ENCODE measurements at places on chromosomes 12 and 14. TPM values are rescaled to one million over a fixed set of nuclear protein-coding genes. Genes with fewer than 3 reads are reported as not detected.

OR6C75 gene
- not detected for total RNA-seq

SERPINA3 gene
- 7,311 TPM for total RNA-seq

- DNase-seq = no peak
Observed at GRCh38 chr14:92603309-92604242, 90.0 kb downstream of the RIN3 start.

ZFP36L1 gene
- total RNA-seq = 236 TPM

- no peak for DNase-seq
Observed at GRCh38 chr12:101838628-101839323, 8.0 kb upstream of the GNPTAB start.

GPR65 gene
- total RNA-seq = 0.78 TPM

CCDC175 gene
- not detected for total RNA-seq

DNA sequence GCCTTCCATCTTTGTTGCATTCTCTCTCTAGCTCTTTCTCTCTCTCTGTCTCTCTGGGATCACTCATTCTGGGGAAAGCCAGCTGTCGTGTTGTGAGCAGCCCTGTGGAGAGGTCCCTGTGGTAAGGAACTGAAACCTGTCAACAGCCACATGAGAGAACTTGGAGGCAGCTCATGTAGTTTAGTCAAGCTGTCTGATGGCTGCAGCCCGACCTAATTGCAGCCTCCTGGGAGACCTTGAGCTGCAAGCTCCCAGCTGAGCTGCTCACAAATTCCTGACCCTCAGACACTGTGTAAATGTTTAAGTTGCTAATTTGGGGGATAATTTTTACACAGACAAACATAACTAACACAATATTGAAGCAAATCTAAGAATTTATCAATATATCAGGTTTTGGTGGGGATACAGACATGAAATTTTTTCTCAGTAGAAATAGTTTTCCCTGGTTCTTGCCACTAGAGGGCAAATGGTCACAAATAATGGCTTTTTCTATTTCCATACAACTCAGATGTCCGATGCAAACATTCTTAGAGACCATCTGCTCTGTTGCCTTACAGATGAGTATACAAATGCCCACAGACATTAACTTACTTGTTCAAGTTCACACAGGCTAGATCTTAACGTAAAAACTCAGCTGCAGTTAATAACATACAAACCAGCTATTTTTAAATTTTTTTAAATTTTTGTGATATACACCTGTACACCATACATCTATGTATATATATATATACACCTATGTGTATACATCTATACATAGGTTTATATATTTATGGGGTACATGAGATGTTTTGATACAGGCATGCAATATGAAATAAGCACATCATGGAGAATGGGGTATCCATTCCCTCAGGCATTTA is 15.5 kb upstream of the KRR1 start:
- DNase-seq = no peak

FBXO21 gene
- total RNA-seq = 19.2 TPM

HOXC9 gene
- total RNA-seq = not detected

- no peak for DNase-seq
Observed at GRCh38 chr14:100423317-100424010, 100.3 kb downstream of the SLC25A47 start.

LRTM2 gene
- total RNA-seq = not detected

NINJ2 gene
- total RNA-seq = 16.1 TPM

DNA sequence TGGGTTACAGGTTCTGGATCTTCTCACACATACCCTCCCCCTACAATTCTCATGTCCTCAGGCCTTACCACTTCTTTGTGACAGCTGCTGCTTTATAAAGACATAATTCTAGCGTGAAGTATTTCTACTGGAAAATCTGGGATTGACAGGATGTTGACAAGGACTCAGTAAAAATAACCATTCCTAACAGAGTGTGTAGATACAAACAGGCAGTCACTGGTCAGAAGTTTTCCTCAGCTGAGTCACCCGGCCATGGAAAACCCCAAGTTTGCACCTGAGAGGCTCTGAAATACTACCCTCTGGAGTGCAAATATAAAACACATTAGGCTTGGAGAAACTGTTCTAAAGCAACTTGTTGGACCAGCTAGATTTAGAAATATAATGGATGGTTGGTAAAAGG is 54.4 kb downstream of the SPPL3 start:
- DNase-seq = no peak

DNA sequence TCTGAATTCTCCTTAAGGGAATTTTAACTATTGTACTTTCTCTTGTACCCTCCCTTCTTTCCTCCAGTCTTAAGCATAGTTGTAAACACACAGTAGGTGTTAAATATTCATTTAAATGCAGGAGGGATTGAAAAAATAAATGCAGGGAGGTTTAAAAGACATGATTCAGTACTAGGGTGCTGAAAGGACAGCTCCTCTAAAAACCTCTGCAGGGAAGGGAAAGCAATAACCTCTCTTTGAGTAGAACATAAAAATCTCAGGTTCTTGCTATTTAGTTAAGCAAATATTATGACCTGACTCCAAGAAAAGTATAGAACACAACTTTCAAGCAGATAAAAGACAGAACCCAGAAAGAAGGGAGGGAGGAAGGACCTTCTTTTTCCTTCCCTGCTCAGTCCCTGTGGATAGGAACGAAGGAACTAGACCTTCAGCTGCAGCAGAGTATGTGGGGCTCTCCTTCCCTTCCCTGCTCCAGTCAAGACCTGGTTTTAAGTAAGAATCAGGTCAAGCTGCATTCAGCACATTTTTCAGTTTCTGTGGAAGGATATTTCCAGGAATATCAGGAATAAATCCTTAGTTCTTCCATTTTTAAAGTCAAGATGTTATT is 4.7 kb downstream of the MAP3K9 start:
- no peak for DNase-seq

DNA sequence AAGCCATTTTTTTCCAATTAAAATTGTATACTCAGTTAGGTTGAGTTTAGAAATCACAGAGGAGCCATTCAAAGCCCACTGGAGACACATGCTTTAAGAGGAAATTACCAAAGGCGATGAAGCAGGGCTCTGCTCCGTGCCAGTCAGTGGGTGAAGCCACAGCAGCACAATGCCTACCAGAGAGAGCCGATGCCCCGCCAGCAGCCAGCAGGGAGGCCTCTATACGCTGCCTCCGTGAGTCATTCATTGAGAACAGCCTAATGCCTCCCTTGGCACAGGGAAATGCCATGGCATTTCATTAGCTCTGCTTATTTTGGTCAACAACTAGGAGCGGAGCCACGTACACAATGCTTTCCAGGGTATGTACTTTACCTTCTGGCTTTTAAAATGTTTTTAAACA is 197.8 kb upstream of the FRMD6 start:
- DNase-seq = no peak

DNA sequence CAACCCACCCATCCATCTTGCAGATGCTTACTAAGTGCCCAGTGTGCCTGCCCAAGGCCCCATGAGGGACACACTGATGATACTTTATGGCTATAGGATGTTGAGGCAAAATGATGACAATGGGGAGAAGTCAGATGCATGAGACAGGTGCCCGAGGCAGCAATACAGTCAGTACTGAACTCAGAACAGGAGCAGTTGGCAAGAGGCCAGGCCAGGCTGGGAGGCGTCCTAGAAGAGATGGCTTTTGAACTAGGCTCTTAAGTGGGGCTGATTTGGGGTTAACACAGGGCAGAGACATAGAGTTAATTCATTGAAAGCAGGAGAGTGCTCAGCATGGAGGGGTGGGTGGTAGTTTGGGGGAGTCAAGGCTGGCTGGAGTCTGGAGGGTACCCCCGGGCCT is 15.6 kb downstream of the PLBD2 start:
- no peak for DNase-seq

TCL1B gene
- total RNA-seq = not detected

BEGAIN gene
- 0.70 TPM for total RNA-seq

- DNase-seq = no peak
Observed at GRCh38 chr12:2796187-2796666, 1.5 kb downstream of the FKBP4 start.

GRCh38 chr12:70186436-70186835 is 56.8 kb upstream of the CNOT2 start:
- no peak for DNase-seq

SPIC gene
- 1.4 TPM for total RNA-seq

GRCh38 chr14:59376686-59377085 is 88.5 kb downstream of the GPR135 start:
- no peak for DNase-seq

DNA sequence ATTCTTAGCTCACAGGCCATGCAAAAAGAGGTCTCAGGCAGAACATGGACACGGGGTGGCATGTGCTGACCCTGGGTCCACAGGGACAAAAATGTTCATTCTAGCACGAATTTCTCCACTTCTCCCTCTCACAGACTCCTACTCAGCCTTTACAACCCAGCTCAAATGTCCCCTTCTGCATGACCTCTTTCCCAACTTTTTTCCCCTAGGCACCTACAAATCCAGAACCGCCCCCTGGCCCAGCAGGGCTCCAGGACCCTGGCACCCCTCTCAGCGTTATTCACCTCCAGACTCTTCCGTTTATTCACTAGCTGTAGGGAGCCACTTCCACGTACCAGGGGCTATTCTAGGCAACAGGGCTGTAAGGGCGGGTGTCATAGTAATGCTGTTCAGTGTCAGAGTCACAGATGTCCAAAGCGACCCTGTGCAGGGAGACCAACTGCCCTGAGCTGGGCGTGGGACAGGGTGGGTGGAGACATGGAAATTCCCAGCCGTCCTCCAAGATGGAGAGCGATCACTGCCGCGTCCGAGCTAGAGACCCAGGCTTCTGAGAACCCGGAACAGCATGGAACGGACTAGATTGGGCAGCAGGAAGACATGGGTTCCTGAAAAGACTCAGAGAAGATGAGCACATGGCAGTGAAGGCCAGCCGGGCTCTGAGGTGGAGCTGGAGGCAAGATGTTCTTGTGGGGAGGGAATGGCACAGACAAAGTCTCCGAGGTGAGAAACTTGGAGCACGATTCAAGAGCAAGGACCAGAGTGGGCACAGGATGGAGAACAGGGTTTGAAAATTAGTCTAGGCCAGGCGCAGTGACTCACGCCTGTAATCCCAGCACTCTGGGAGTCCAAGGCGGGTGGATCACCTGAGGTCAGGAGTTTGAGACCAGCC is 274.9 kb upstream of the RTL1 start:
- DNase-seq = no peak

GRCh38 chr12:3311027-3311402 is 180.0 kb upstream of the PRMT8 start:
- no peak for DNase-seq

GRCh38 chr12:111359231-111359913 is 9.5 kb downstream of the PHETA1 start:
- no peak for DNase-seq

PSMD9 gene
- total RNA-seq = 25.8 TPM

GRCh38 chr12:75389061-75389460 is 1.8 kb upstream of the GLIPR1L2 start:
- DNase-seq = no peak

DNA sequence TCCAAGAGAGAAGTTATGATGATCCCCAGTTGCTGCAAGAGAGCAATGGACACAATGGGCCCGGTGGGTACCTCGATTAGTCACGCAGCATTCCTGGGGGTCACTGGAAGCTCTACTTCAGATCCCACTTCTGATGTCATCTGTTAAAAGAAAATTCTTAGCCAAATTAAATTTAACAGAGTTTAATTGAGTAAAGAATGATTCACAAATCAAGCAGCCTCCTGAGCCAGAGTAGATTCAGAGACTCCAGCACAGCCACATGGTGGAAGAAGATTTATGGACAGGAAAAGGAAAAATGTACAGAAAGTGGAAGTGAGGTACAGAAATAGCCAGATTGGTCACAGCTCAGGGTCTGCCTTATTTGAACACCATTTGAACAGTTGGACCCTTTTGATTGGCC is 107.5 kb downstream of the SPTSSA start:
- DNase-seq = no peak

AKAP6 gene
- total RNA-seq = 7.2 TPM

DTX1 gene
- total RNA-seq = 24.5 TPM

HELB gene
- total RNA-seq = 1.1 TPM

DNA sequence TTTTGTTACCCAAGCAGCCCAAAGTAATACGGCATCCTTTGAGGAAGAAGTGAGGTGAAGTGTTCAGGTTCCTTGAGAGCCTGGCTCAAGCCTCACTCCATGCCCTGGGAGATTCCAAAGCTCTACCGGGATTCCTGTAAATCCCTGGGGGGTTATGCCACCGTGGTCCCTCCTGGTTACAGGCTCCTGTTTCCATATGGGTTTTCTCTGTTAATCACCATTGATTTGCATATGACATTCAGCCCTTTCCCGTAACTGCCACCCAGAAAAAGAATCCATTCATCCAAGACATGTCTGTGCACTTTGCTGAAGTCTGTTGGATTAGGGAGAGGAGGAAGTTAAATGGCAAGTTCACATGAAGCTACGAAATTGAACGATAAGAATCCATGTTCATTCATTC is 27.9 kb upstream of the CCDC60 start:
- no peak for DNase-seq

- no peak for DNase-seq
Observed at GRCh38 chr12:88247241-88247643, 105.1 kb downstream of the TMTC3 start.

GRCh38 chr12:113697651-113698509 is 226.2 kb upstream of the LHX5 start:
- no peak for DNase-seq

DNA sequence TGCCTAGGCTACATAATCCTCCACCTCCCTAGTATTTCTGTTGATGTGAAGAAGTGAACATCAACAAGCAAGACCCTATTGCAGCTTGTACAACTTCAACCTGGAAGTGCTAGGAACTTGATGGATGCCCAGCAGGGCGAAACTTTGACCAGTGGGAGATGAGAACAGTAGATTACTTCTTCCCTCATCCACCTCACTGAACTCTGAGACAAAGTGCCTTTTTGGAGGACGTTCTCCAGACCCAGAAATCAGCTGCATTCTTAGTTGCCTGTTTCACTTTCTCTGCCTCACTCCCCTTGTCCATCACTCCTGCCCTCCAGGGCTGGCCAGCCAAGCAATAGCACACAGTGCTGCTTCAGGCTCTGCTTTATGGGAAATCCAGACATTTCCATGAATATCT is 683.4 kb downstream of the GALC start:
- DNase-seq = no peak

RNF212B gene
- not detected for total RNA-seq

DNA sequence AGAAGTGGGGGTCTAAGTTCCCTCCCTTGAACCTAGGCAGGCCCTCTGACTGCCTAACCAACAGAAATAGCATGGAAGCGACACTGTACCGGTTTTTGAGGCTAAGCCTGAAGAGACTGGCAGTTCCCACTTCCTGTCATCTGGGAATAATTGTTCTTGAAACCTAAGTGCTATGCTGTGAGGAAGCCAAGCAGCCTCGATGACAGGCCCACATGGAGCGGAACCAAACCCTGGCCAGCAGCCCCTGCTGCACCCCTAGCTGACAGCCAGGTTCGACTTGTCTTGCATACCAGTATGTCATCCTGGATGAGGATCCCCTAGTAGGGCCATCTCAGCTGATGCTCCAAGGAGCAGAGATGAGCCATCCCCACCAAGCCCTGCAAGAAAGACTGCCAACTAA is 6.4 kb upstream of the GPR68 start:
- no peak for DNase-seq

LRRC10 gene
- not detected for total RNA-seq

- DNase-seq = no peak
Observed at GRCh38 chr12:3328081-3328480, 162.9 kb upstream of the PRMT8 start.

GRCh38 chr12:27564612-27565213 is 40.7 kb downstream of the PPFIBP1 start:
- no peak for DNase-seq

- DNase-seq = no peak
Observed at GRCh38 chr12:60209933-60210332, 614.1 kb downstream of the SLC16A7 start.

- DNase-seq = no peak
Observed at GRCh38 chr14:66955159-66955558, 234.1 kb upstream of the GARIN2 start.

- no peak for DNase-seq
Observed at GRCh38 chr12:32230613-32230993, 124.0 kb downstream of the BICD1 start.
